Progenitor cell of endocrine pancreas (in vitro differentiated cells): ENCODE measurements at places on chromosomes 5 and 9. TPM values are rescaled to one million over a fixed set of nuclear protein-coding genes. Genes with fewer than 3 reads are reported as not detected.

Gene NSG2
- total RNA-seq = 1.4 and 1.6 TPM in 2 replicates

Gene KCNIP1
- total RNA-seq = 17.8 and 18.2 TPM in 2 replicates

Gene IL5
- total RNA-seq = not detected in 2 replicates

Gene ABO
- 9.3 and 10.3 TPM in 2 replicates for total RNA-seq

Gene CDH12
- 2.8 TPM in 2 replicates for total RNA-seq

Gene SPAAR
- total RNA-seq = not detected in 2 replicates

Gene CDKN2A
- not detected in 2 replicates for total RNA-seq

Gene PFN3
- not detected in 2 replicates for total RNA-seq

Gene PRELID1
- total RNA-seq = 94.0 and 114 TPM in 2 replicates

Gene PCA3
- 0.22 and 0.31 TPM in 2 replicates for total RNA-seq

Gene GPR150
- total RNA-seq = not detected in 2 replicates

Gene RASGEF1C
- 0.51 and 1.3 TPM in 2 replicates for total RNA-seq

Gene EPB41L4B
- 7.7 and 7.8 TPM in 2 replicates for total RNA-seq

Gene ORM1
- 9.3 and 10.8 TPM in 2 replicates for total RNA-seq

Gene NR5A1
- total RNA-seq = 0.36 and 0.49 TPM in 2 replicates

Gene SLC34A1
- not detected in 2 replicates for total RNA-seq

Gene CCDC152
- total RNA-seq = 0.17 and 0.20 TPM in 2 replicates

Gene BASP1
- total RNA-seq = 84.1 and 86.3 TPM in 2 replicates

Gene DND1
- total RNA-seq = 3.1 and 4.0 TPM in 2 replicates

Gene IFNA21
- total RNA-seq = not detected in 2 replicates

Gene FAM200C
- total RNA-seq = 6.5 and 7.0 TPM in 2 replicates

Gene AQP7
- total RNA-seq = 3.3 and 4.4 TPM in 2 replicates

Gene PLGRKT
- total RNA-seq = 16.8 and 18.9 TPM in 2 replicates

Gene TEK
- not detected in 2 replicates for total RNA-seq

Gene LCP2
- not detected in 2 replicates for total RNA-seq

Gene CDO1
- total RNA-seq = 24.6 and 25.1 TPM in 2 replicates

Gene GDNF
- 0.47 and 0.57 TPM in 2 replicates for total RNA-seq

Gene LTC4S
- 5.5 and 6.9 TPM in 2 replicates for total RNA-seq

Gene CA9
- total RNA-seq = 0.31 and 0.49 TPM in 2 replicates

Gene CCL27
- total RNA-seq = 0.67 and 1.6 TPM in 2 replicates

Gene GGTA1
- not detected in 2 replicates for total RNA-seq

Gene IL6ST
- total RNA-seq = 51.2 and 53.2 TPM in 2 replicates

Gene AMBP
- total RNA-seq = 678 and 717 TPM in 2 replicates

Gene C9orf153
- 0.69 TPM in 1 of 2 replicates, not detected in the other for total RNA-seq

Gene ZNF462
- total RNA-seq = 102 and 103 TPM in 2 replicates
